Omental fat pad (tissue), 4 donors: ENCODE measurements at places on chromosomes 16 and 17. TPM values are rescaled to one million over a fixed set of nuclear protein-coding genes. Genes with fewer than 3 reads are reported as not detected.
A peak's percentile ranks its signal among the peaks of the same experiment; 100 is the strongest.

The TMEM235 gene
- total RNA-seq = not detected

The FAM222B gene
- 15.5 TPM for total RNA-seq

The GGT6 gene
- not detected for total RNA-seq

The OR3A3 gene
- total RNA-seq = not detected

The HMOX2 gene
- 96.2 TPM for total RNA-seq

The KRTAP1-5 gene
- total RNA-seq = not detected

The MYH13 gene
- total RNA-seq = not detected

The GP1BA gene
- not detected for total RNA-seq

The UTS2R gene
- total RNA-seq = not detected

GRCh38 chr17:52150935-52151334 lies 7.6 kb downstream of the CA10 start:
- no peak for DNase-seq

- DNase-seq = no peak
Measured at GRCh38 chr17:79786930-79787643, 9.1 kb downstream of the CBX2 start.

GRCh38 chr17:69565447-69565846 lies 150.9 kb downstream of the MAP2K6 start:
- DNase-seq = no peak

DNA sequence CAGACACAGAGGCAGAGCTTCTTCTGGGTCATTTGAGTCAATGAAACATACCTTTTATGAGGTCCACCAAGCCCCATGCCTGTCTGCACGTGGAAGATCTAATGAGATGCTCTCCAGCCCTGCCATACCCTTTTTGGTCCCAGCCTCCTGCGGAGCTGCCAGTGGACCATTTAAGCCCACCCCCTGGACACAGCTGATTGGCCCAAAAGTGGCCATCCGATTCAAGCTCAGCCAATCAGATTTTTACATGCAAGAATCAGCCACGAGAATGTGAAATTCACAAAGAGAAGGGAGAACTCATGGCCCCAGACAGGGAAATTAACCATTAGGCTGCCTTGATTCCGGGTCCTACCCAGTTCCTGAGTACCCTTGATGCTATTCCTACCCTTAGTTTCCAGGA lies 231.0 kb upstream of the EEF2KMT start:
- DNase-seq = no peak

GRCh38 chr17:66040402-66040801 lies 151.5 kb downstream of the CEP112 start:
- DNase-seq = no peak

- no peak for DNase-seq
Measured at GRCh38 chr17:79388556-79389295, 222.1 kb downstream of the RBFOX3 start.

DNA sequence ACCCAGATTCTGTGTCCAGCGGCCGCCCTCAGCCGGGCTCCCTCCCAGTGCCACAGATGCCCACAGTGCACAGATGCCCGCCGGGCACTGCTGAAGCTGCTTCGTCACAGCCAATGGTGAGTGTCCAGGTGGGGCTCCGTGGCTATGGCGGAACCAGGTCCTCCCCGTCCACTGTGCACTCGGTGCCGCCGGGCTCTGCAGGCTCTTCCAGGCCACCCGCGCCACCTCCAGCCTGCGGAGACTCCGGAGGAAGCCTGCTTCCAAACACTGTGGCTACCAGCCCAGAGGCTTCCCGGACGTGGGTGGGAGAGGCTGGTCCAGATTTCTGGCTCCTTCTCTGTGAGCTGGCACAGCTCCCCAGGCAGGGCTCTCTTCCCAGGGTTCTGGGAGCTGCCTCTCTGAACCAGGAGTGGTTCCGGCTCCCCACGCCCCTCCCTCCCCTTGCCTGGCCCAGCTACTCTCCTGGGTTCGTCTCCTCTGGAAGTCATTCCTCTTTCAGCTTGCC lies 2.8 kb upstream of the PYCR1 start:
- no peak for DNase-seq

GRCh38 chr16:80947708-80948625 lies 58.7 kb downstream of the CMC2 start:
- no peak for DNase-seq

GRCh38 chr16:49746545-49746944 lies 109.4 kb downstream of the ZNF423 start:
- no peak for DNase-seq

DNA sequence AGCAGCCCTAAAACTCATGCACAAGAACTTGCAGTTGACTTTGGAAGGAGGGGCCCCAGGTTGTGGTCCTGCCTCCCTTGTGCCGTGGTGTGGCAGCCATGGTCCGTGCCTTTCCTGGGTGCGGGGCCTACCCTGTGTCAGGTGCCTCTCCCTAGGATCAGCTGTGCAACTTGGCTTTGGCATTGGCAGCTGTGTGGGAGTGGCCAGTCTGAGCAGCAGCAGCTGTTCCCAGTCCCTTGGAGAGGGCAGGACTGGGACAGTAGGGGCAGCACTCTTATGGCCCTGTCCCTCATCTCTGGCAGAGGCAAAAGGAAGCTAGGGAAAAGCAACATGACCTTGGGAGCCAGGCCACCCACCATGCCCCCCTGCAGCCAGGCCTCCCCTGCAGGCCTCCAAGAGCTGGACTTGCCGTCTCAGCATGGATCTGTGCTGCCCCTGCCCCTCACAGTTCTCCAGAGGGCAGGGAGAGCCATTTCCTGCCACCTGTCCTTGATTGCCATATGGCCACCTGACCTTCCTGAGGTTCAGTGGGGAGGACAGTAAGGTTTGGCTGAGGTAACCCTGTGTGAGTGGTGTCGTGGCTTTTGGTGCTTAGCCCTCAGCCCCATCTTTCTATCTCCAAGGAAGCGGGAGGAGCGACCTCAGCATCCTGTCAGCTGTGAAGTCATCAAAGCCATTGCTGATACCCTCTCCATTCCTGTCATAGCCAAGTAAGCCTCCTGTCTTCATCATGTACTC lies 15.5 kb upstream of the NFATC3 start:
- no peak for DNase-seq

- DNase-seq = no peak
Measured at GRCh38 chr17:31579265-31579664, 187.8 kb downstream of the RAB11FIP4 start.

GRCh38 chr16:56576585-56577299 lies 11.9 kb downstream of the MT4 start:
- peak; percentile 53 for DNase-seq

DNA sequence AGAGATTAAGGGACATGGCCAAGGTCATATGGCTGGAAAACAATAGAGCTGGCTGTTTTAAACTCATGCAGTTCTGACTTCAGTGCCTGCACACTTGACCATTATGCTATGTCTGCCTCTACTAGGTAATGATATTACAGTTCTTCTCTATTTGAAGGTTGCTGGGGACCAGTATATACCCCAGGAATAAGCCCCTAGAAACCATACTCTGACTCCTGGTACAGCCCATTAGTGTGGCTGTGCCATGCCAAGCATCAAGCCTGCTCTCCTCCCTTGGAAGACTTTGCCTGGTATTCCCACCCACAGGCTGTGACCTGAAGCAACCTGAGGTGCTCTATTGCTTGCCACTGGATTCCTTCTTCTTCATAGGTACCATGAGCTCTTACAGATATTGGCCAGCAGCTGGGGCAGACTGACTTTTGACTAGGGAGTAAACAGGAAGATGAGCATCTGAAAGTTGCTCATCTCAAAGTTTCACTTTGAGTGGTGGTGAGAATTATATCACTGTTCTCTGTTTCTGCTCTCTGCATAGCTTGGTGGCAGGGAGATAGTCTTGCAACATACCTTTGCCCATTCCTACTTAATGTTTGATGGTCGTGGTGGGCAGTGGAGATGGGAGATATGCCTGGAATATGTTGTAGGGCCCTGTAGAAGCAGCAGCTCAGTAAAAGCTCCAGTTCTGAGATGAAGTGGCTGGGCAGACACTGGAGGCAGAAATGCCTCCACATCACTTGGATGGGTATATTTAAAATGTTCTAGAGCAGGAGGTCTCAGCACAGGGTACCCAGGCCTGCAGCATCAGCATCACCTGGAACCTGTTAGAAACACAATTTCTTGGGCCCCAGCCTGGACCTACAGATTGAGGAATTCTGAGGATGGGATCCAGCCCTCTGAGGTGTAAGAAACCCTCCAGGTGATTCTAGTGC lies 274.7 kb downstream of the HS3ST4 start:
- DNase-seq = no peak

DNA sequence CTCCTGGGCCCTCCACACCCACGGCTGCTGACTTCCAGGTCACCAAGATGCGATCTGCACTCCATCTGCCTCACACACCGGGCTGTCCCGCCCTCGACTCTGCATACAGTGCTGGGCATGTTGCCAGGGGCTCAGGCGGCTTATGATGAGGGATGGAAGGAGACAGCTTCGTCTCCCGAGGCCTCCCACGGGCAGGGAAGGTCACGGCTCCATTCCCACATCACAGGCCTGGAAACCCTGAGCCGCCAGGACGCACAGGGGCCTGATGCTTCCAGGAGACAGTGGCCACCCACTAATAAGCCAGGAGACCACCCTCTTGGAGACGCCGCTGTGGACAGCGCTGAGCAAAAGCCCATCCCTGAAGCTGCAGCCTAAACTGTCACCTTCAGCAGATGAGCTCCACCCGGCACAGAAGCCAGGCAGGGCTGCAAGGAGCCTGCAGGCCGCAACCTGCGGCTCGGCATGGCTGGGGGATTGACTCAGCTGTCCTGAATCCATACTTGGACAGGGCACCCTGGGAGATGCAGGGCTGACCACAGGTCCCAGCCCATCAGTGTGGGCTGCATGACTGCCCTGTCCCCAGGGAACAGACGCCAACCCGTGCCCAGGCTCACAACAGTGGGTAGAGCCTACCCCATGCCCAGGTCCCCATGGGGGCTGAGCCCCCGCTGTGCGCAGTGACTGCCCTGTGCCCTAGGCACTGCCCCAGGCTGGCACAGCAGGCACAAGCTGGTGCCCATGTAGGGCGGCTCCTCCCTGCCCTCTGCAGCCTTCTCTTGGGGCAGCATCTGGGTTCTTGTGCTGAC lies 34.4 kb downstream of the SLC7A5 start:
- DNase-seq = no peak

DNA sequence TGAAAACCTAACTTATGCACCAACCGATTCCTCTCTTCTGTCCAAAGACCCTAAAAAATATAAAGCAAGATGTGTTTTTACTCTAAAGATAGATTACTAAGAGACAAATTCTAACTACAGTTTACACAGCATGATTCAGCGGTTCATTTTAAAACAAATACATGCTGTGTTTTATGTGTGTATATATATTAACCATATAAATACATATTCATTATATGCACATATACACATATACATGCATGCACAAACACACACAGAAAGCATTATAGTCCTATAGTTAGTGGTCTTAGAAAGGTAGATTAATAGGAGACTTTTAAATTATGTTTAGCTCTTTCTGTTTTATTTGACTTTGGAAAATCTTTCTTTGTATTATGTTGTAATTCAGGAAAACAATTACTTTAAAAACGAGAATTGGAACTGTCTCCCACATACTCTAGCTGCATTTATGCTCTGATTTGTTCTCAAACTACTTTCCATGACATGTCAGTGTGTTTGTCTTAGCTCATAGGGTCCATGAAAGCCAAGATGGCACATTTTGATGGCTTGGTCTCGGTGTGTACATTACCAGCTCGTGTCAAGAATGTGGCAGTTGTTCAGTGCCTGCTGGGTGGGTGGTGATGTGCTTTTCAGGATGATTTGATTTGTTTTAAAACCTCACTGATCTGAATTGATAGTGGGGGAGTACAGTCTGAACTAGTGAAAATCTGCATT lies 548.8 kb upstream of the SALL1 start:
- DNase-seq = no peak

GRCh38 chr16:17340804-17341203 lies 130.0 kb downstream of the XYLT1 start:
- no peak for DNase-seq

DNA sequence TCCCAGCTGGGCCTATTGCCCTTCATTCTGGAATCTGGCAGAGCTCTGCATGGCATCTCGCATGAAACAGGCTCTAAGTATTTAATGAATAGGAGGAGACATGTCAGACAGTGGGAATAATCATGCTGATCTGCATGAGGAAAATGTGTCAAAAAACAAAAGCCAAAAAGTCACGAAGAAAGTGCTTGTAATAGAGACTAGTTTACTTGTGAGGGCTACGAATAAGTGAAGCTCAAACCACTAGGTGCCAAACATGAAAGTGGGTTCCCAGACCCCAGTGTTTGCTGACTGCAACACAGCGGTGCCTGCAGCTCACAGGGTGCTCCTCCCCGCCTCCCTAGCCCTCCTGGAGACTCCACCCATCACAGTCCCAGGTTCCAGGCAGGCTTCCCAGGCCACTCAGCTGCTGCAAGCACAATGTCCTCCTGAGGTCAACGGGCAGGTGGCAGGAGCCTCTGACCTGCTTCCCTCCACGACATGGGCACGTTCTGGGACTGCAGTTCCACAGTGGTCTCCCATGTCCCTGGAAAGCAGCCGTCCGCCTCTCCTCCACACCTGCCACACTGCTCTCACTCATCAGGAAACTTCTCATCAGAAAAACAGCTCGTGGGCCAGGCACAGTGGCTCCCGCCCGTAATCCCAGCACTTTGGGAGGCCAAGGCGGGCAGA lies 96.5 kb downstream of the ANKRD11 start:
- no peak for DNase-seq

DNA sequence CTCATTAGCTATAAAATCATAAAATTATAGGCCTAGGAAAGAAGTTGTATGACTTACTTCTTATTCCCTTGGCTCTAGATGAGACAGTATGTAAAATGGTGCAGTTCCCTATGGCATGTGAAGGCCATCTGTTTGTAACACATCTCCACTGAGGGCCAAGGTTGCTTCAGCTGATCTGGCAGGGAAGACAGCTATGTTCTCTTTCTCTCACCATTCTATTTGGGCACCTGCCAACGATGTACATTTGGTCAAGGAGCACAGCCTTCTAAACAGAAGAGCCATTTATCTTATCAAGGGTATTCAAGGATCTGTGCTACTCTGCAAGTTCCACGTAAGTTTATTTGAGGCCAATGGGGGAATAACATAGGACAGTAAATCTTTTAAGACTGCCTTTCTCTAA lies 129.8 kb upstream of the TOM1L1 start:
- no peak for DNase-seq

DNA sequence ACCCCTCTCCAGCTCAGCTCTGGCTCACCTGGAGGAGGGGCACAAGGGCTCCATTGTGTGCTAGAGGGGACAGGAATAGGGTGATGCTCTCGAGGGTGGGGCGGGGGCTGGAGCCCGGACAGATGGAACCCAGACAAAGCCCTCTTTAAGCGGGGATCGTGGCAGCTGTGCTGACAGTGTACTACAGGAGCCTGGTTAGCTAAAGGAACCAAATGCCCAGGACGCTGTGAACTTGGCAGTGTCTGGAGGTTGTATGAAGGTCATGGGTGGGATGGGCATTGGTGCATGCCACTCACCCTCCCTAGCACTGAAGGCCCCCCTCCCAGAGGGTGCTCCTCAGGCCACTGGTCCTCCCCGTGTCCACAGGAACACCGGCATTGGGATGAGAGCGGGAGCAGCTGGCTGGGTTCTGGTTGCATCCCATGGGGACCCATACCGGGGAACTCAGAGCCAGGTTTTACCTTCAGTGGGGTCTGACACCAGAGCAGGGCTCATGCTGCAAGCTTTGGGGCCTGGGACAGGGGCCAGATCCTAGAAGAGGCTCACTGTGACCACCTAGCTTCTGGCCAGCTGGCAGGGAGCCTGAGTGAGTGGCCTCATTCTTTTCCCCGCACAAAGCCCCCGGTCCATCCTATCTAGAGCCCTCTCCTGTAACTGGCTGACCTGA lies 11.9 kb downstream of the KIF19 start:
- DNase-seq = no peak

- DNase-seq = no peak
Measured at GRCh38 chr16:79430191-79430678, 170.3 kb downstream of the MAF start.

GRCh38 chr17:39618246-39618913 lies 8.4 kb upstream of the PPP1R1B start:
- no peak for DNase-seq
